ENCODE measurements at places on chromosomes 7 and 10.

DNA sequence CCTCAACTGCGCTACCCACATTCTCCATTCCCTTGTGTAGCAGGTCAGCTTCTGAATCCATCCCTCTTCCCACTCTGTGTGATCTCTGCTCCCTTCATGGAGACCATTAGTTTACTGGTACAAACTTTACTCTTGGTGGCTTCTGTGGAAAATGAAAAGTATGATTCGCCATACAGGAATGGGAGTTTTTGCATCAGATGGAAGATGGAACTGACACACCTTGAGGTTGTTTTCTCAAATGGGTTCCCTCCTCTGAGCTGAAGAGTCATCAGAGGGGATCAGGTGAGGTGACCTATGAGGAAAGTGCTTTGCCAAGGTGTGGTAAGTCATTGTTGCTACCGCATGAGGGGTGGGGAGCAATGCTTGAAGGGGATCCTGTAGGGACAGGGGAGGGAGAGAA, 266.8 kb downstream of the INHBA start:
- DNase-seq = no peak

DNA sequence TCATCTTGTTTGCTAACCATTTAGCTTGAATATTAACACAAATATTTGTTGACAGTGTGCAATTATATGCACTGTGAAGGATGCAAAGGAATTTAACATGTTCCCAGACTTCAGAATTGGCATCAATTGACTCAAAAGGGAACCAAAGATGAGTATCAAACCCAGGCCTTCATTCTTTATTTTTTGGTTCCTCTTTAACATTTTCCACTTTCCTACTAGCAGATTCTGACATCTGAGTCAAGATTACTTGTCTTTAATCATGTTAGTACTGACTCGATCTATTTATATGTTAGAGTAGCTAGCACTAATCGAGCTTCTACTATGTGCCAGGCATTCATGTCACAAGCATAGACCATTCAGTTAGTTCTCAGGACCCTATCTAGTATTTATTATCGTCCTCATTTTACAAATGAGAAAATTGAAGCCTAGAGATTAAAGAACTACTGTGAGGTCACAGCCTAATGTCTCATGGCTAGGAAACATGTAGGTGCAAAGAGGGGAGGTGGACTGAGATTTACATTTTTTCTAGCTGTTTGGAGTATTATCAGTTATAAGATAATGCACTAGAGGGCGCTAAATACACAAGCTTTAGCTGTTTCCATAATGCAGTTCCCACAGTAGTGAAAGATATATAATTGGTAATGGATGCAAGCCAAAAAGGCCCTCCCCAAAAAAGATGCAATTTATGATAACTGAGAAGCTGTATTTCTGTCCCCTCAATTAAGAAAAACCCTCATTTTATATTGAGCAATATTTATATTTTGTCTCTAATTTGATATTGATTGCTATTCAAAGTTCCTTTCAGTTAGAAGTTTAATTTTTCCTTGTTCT, 32.9 kb upstream of the KMT2E start:
- DNase-seq = no peak

GRCh38 chr10:116385311-116385710, 42.3 kb upstream of the PNLIPRP3 start:
- no peak for DNase-seq

- DNase-seq = no peak
Observed at GRCh38 chr7:88826222-88826621, 30.7 kb upstream of the TEX47 start.

- no peak for DNase-seq
Observed at GRCh38 chr7:46383605-46384004, 462.5 kb upstream of the IGFBP3 start.

DNA sequence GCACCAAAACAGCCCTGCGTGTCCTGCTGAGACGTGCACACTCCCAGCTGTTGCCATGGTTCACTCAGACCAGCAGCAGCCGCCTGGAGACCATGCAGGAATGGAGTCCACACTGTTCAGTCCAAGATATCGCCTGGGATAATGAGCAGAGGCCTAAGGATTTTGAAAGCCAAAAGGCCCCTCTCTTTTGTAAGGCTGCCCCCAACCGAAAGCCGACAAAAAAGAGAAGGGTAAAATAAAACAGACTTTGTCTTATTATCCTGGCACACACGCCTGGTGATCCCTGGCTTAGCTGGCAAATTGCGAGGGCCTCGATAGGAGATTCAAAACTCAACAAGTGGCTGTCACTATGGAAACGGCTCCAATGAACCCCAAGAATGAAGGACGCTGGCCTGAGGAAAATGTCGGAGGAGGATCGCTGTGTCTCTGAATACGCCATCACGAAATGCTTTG, 263.6 kb downstream of the SKIDA1 start:
- DNase-seq = no peak

DNA sequence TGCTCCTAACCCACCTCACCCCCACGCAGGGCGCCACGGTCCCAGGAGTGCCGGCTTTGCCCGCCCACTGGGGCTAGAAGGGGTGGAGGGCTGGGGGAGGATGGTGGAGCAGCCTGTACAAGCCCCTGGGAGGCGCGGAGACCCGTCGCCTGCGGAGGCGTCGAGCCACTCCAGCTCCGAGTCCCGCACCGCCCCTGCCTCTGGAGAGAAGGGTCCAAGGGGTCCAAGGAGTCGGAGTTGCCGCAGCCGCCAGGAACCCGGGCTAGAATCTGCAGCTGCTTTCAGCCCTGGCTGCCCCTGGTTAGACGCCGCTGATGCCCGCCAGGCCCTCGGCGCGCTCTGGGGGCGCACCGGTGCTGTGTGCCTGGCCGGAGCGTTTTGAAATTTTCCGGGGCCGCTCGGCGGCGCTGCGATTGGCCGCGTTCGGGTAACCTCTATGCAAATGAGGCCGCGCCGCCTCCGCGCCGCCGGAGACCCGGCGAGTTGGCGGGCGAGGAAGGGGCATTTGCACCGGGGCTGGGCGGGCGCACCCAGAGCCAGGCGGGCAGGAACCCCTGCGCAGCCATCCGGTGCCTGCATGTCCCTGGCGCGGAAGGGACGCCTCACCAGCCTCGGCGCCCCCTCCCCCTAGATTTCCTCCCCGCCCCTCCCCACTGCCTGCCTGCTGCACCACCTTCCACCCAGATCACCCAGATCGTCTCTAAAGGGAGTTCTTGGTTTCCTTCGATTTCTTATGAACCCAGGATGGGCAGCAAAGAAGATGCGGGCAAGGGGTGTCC, at the start of gene HMX2:
Gene HMX2 (plus strand): TSS at position 502 of the 779 bp plus-strand sequence. CDS start 243 bp downstream, at position 745.
- DNase-seq = no peak

DNA sequence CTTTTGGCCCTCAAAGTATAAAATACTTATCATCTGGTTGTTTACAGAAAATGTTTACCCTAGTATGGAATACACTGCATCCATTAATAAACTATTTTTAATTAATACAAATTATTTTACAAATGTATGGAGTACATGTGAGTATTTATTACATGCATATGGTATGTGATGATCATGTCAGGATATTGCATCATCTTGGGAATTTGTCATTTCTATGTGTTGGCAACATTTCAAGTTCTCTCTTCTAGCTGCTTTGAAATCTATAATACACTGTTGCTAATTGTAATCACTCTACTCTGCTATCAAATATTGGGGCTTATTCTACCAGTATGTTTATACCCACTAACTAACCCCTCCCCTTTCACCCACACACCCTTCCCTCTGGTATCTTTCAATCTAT, 103.9 kb upstream of the THSD7A start:
- DNase-seq = no peak

DNA sequence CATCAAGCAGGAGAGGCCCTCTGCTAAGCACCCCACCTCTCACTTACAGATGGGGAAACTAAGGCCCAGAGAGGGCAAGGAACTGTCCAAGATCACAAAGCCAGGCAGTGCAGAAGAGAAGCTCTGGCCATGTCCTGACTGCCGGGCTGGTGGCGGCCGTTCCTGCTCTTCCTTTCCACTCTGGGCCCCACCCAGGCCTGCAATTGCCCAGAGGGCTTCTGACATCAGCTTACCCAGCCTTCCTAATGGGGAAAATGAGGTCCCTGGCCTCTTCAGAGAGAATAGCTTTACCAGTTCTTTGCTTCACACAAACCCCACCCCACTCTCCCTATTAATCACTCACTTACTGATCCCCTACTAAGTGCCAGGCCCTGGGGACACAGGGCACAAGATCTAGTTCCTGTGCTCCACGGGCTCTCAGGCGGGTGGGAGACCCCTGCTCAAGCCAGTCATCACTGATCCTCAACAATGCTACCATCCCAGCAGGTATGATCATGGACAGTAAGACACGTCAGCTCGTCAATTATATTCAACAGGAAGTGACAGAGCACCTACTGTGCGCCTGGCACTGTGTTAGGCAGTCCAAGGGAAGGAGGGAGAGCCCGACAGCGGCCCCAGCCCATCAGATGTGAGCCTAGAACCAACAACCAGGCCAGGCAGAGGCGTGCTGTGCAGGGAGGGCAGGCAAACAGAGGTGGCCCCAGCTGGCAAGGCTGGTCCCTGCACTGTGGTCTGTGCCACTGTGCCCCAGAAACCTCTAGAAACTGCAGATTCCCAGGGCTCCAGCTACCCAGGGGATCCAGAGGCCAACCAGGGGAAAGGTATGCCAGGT, 26.4 kb upstream of the FRAT2 start:
- DNase-seq = no peak

GRCh38 chr7:79377097-79377496, 76.4 kb downstream of the MAGI2 start:
- DNase-seq = no peak

DNA sequence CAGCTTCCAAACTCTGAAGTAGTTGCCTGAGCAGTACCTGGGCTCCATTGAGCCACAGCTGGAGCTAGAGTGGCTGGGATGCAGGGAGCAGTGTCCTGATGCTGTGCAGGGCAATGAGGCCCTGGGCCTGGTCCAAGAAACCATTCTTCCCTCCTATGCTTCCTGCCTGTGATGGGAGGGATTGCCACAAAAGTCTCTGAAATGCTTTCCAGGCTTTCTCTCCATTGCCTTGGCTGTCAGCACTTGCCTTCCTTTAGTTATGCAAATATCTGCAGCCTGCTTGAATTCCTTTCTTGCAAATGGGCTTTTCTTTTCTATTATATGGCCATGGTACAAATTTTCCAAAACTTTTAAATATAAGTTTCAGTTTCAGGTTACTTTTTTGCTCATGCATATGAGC, 972.2 kb upstream of the MBL2 start:
- DNase-seq = no peak

- DNase-seq = no peak
Observed at GRCh38 chr7:39605087-39605486, 18.3 kb upstream of the RALA start.

GRCh38 chr10:27612551-27613035, 108.5 kb downstream of the RAB18 start:
- no peak for DNase-seq

GRCh38 chr10:58993480-58994221, 182.8 kb upstream of the PHYHIPL start:
- no peak for DNase-seq

DNA sequence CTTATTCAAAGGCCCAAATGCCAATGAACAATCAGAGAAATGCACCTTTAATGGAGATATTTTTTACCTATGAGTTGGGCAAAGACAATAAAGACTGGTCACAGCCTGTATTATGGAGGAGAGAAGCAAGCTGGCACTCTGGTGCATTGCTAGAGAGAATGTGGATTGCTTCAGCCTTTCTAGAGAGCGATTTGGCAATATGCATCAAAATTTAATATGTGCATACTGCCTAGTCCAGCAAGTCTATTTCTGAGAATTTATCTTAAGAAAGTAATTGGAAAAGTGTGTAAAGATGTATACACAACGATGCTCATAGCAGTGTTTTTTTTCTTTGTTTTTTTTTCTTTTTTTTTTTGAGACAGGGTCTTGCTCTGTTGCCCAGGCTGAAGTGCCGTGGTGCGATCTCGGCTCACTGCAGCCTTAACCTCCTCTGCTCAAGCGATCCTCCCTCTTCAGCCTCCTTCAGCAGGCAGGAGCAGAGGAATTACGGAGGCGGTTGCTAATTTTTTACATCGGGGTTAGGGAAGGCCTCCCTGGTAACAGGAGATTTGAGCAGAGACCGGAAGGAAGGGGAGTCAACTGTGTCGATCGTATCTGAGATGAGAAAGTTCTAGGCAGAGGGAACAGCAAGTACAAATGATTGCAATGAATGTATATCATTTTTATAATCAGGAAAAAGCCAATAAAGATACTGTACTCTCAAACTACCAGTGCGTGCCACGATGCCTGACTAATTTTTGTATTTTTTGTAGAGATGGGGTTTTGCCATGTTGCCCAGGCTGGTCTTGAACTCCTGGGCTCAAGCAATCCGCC, 16.4 kb downstream of the KIAA1549 start:
- no peak for DNase-seq

DNA sequence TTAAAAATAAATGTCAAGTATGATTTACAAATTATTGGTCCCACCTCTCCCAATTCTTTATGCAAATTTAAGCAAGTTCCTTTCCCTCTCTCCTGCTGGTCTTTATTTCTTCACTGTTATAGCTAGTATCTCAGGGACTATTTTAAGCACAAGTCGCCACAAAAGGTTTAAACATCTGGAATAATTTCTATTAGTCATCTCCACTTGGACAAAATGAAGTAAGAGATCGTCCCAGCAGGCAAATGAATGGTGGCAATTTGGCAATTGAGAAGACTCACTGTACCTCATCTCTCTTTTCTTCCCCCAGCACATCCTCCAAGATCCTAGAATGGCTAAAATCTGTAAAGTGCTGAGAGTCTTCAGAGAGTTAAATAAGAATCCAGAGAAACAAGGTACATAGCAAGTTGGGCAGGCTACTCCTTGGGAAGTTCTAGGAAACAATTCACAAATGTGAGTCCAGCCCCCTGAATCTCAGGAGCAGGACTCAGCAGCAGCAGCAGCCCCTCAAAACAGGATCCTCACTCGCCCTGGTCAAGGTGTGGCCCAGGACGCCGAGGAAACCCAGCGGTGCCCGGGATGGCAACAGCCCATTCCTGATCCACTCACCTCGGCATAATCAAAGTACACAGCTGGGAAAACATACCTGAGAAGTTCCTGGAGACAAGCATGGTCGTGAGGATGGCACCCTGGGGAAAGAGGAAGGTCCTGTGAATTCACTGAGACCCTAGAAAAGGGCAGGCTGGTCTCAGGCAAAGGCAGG, 30.3 kb upstream of the NDST2 start:
- no peak for DNase-seq

- DNase-seq = no peak
Observed at GRCh38 chr7:120987280-120987679, 1.2 kb upstream of the CPED1 start.

GRCh38 chr7:130513447-130513846, 21.6 kb downstream of the MEST start:
- DNase-seq = no peak

DNA sequence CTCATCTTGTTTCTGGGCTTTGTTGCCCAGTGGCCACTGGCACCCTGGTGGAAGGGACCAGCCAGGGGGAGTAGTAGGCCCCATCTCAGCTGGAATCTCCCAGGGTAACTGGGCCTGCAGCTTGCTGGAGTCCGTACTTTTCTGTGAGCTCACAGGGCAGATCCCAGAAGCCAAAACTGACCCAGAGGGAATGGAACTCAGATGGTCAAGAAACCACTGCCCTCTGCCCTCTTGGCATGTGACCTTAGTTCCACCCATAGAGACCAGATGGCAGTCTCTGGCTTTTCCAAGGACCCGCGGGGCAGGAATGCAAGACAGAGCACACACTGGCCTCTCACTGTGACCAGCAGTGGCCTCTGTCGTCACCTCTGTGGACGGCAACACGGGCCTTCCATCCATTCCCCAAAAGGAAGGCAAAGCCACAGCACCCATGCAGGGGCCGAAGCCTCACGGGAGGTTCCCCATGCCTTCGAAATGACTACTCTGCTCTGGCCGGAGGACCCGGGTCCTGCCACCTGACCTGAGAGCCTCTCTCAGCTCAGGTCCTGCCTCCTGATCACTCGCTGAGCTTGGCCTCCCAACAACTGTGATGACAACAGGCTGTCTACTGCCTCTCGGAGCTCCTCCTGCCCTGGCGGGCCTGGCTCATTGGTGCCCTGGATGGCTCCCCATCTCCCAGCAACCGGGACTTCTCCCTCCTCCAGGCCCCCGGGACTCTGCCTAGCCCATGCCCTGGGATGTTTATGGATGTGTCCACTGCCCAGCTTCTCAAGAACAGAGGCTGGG, 29.9 kb downstream of the MYL10 start:
- DNase-seq = no peak
